ENCODE measurements at places on chromosomes 2 and 18.

DNA sequence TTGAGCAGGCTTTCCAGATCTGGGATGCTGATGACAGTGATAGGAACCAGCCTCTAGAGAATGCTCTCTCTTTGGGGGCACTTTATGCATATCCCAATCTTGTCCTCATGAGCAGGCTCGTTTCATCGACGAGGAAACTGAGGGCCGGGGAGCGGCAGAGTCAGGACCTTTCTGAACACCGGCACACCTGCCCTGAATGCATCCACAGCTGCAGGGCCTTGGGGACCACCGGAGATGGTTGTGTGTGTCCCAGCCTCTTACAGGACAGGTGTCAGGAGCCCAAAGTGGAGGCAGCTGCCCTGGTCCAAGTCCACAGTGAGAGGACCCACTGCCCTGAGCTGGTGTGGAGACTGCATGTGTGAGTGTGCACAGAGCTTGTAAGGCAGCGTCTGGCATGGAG, 47.6 kb upstream of the FAHD2A start:
- no peak for DNase-seq

GRCh38 chr18:57961411-57961810, 82.6 kb upstream of the NEDD4L start:
- DNase-seq: no peak

DNA sequence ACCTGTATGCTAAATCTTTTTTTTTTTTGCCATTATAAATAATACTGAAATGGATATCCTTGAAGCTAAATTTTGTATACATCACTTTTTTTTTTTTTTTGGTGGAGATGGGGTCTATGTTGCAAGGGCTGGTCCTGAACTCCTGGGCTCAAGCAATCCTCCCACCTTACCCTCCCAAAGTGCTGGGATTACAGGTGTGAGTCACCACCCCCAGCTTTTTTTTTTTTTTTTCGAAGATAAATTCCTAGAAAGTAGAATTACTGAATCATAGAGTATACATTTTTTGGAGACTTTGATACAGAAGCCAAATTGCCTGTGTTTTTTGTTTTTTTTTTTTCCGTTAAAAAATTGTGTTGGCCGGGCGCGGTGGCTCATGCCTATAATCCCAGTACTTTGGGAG, 51.0 kb upstream of the MCFD2 start:
- no peak for DNase-seq

- no peak for DNase-seq
These were observed 158.8 kb upstream of the WDSUB1 start for GRCh38 chr2:159445307-159445706.

DNA sequence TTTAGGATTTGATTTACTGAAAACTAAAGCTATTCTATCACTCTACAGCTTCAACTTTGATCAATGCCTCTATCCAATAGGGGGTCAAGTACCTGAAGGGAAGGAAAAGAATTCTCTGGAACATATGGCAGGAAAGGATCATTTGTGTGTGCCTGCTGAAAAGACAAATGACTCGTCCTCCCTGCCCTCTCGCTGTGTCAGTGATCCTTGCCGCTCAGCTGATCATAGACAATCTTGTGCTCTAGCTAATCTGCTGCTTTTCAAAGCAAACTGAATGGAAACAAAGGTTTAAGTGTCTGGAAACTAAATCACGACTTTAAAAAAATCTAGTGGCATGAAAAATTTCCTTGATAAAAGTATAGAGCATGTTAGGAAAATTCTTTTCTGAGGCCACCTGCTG, 75.6 kb upstream of the CPO start:
- DNase-seq: no peak

GRCh38 chr18:31789409-31789808, 28.7 kb upstream of the SLC25A52 start:
- DNase-seq: no peak

DNA sequence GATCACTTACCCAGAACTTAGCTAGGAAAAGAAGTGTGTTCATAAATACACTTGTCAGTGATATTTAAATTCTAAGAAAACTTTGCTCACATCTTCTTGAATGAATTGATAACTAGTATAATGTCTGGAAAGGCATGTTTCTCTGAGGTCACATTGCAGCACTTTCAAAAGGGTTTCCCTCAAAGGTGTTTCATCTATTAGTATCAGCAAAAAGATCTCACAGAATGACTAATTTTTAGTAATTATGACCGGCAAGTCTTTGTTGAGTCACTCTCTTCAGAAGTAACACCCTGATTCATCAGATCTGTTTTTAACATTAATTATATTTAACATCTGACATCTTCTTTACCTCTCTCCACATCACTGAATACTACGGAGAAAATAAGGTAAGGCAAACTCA, 222.3 kb downstream of the IKZF2 start:
- no peak for DNase-seq

- no peak for DNase-seq
These were observed 8.2 kb upstream of the KIAA2012 start for GRCh38 chr2:202064881-202065230.

DNA sequence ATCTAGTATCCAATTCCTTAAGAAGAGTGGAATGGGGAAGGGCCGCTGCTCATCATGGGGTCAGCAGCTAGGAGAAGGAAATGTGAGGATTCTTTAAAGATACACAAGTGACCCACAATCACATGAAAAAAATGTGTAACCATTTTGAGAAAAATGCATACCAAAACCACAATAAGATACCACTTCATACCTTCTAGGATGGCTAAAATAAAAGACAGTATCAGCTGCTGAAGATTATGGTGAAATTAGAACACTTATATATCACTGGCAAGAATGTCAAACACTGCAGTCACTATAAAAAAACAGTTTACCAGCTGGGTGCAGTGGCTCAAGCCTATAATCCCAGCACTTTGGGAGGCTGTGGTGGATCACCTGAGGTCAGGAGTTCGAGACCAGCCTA, 67.9 kb downstream of the C2orf74 start:
- no peak for DNase-seq

DNA sequence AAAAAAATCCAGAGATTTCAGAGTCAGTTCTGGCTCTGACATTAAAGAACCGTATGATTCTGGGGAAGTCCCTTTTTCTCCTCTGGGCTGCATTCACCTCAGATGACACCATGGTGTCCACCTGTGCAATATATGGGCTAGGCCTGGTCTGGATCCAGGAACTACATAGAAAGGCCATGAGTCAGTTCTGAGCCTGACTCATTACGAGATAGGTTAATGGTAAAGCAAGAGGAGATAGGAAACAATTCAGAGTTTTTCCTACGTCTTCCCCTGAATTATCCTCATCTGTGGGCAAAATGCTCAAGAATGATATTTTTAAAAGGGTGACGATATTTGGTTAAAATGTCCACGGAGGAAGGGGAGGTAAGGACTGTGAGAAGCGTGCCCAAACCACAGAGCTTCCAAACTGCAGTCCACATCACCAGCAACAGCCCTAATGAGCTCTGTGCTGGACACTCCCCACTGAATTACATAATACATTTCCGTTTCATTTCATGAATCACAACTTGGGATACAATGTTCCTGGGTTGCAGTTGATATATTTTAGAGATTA, 180.1 kb upstream of the OSR1 start:
- no peak for DNase-seq

DNA sequence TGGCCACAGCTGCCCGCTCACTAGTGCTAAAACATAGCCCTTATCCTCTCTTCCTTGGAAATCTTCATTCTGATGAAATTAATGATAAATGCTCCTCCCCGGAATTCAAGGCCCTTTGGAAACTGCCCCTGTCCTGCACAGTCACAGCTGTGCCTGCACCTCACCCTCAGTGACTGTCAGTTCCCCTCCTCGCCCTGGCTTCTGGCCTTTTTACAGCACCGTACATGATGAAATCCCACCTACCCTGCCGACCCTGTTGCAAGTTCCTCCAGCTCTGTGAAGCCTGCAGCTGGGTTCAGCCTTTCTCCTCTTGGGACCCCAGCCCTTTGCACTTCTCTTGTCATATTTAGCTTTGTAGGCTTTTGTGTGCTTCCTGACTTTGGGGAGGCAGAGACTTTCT, 48.4 kb downstream of the DCDC2C start:
- DNase-seq: no peak

- no peak for DNase-seq
These were observed 17.1 kb upstream of the SNED1 start for GRCh38 chr2:240981280-240981679.

- DNase-seq: no peak
These were observed 27.6 kb downstream of the BCL2L11 start for GRCh38 chr2:111148225-111148873.

- DNase-seq: no peak
These were observed 20.0 kb downstream of the MERTK start for GRCh38 chr2:111918383-111918806.

DNA sequence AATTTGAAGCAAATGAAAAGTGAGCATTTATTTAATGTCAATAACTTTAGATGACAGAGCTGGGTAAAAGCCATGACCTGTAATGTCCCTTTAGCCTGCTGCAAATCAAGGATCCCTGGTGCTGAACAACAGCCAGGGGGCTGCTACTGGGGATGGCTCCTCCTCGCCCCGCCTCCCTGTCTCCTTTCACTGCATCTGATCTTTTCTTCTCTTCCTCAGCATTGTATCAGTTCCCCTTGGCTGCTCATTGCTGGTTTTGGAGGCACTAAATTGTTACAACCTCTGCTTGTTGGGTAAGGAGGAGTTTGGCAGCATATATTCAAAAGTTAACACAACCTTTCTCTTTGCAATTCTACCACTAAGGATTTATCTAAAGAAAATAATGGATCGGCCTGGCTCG, 236.3 kb upstream of the ID2 start:
- DNase-seq: no peak

GRCh38 chr18:35451032-35451431, 46.7 kb downstream of the INO80C start:
- no peak for DNase-seq

DNA sequence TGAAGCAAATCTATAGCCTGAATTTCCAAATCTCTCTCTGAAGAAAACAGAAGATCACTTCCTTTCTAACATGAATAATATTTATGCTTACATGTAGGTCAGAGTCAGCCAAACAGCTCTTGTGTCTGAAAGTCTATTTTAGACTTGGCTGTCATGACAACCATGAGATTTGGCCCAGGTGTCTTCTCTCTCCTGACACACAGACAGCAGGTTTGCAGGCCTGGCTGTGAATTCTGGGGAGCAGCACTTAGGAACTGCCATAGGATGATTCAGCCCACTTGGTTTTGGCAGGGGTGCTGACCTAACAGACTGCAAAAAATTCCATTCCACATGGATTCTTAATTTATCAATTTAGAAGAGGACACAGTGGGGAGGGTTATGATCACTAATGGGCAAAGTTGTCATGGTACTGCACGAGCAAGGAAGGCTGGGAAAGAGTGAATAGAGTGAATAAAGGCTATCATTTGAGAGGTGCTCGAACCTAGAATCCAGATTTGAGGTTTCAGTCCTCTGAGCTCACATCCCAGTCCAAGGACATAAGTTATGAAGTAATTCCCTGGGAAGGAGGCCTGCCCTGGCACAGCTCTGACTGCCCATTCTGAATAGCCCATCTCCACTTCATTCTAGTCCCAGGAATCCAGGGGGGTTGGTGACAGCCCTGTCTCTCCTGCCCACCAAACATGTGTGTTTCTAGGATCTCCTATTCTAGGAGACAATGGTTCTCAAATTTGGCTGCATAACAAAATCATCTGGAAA, 453.9 kb upstream of the TRIB2 start:
- DNase-seq: no peak

- no peak for DNase-seq
These were observed 184.8 kb upstream of the RAB12 start for GRCh38 chr18:8424481-8424880.

DNA sequence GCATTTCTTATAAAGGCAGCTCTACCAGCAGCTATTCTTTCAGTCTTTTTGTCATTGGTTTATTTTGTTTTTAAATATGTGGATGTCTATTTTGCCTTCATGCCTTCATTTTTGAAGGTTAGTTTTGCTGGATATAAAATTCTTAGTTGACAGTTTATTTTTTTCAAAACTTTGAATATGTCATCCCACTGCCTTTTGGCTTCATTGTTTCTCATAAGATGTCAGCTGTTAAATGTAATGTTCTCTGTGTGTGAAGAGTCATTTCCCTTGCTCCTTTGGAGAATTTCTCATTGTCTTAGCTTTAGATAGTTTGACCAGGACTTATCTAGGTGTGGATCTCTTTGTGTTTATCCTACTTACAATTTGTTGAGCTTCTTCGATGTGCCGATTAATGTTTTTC, 213.5 kb downstream of the KIAA1328 start:
- no peak for DNase-seq

- no peak for DNase-seq
These were observed 75.3 kb upstream of the DDX18 start for GRCh38 chr2:117738991-117739839.

DNA sequence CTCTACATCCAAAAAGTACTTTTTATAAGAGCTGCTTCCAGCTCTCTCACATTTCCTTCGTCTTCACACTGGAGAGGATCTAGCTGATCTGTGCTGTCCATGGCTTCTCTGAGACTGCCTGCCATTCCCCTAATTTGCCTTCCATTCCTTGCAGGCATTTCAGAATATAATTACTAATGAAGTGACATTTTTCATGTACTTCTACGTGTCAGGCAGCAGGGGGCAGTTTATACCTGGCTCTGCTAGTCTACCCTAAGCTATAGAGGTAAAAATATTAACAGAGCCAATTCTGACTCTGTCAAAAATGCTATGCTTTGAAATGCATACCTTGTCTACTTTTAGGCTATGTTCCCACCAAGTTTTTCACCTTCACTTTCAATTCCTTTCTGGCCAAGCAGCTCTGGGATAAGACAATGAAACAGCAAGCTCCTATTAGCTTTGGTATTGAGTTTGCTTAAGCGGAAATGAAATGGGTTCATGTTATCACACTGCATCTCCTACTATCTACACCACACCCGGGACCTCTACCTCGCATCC, 81.9 kb downstream of the MEP1B start:
- peak; percentile 16 for DNase-seq

DNA sequence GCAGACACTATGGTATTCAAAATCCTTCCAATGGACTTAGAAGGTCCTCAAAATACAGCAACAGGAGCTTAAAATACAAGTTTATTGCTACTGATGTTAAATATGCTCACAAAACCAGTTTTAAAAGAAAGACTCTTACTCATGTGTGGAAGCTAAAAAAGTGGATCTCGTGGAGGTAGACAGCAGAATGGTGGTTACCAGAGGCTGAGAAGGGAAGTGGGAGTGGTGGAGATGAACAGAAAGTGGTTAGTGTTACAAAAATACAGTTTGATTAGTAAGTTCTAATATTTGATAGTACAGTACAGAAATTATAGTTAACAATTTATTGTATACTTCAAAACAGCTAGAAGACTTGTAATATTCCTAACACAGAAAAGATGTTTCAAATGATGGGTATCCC, 12.1 kb downstream of the ADAM17 start:
- no peak for DNase-seq

- DNase-seq: no peak
These were observed 267.1 kb downstream of the ICOS start for GRCh38 chr2:204203704-204204103.

DNA sequence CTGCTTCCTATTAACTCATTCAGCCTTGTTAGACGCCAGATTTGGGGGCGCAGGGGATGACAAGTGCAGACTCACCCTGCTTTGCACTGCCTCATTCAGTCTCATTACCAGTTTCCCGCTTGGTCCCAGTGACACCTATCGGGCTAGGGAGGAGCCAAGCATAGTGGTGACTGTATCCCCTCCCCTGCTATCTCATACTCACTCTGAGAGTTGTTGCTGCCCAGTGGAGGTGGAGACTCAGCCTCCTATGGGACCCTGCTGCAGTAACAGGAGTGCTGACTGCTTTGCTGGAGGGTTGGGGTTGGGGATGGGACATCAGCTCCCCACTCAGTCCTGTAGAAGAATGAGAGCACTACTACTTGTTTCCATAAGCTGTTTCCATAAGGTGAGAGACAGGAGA, 21.3 kb upstream of the PIK3C3 start:
- no peak for DNase-seq

GRCh38 chr2:166031054-166031453, 77.5 kb upstream of the TTC21B start:
- no peak for DNase-seq

- no peak for DNase-seq
These were observed 81.3 kb downstream of the STRADB start for GRCh38 chr2:201532686-201533304.

All from CD4-positive, alpha-beta T cell treated with Interleukin-17A for 4 hours (primary cell).